Suprapubic skin (tissue), 4 donors: ENCODE measurements at places on chromosomes 5 and 9.

DNA sequence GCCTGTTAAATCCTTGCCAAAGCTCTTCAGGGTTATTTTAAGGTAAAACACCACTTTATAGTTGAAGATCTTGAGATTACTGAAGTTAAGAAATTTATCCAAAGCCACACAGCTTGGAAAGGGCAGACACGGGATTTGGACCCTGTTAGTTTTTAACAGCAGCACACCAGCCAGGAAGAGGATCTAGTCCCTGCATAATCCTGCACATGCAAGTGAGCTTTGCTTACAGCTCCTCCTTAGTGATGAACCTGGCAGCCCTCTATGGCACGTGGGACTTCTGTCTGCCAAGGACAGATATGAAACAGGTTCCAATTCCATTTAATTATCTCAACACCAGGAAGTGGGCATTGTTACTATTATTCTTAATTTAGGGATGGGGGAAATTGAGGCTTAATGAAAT, 108.7 kb downstream of the TRIM32 start:
- DNase-seq: no peak

GRCh38 chr9:91978740-91979414, 28.8 kb upstream of the ROR2 start:
- no peak for DNase-seq

- DNase-seq: no peak
These were observed 127.7 kb downstream of the ZDHHC21 start for GRCh38 chr9:14565352-14566016.

GRCh38 chr9:1366276-1366675, 316.1 kb downstream of the DMRT2 start:
- no peak for DNase-seq

DNA sequence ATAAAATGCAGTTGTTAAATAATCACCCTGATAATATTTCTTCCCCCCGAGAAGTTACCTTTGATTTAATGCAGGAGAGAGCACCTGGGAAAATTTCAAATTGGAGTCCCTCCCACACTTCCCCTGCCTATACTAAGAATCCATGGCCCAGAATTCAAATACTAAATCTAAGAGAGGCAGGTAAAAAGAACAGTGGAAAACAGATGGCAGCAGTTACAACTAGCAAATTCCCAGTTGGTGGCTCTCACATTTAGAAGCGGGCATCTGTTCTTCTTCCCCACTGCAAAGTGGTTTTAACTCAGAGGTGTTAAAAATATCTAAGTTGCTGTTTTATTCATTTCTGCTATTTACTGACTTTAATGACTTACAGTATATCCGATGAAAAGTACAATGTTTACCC, 210.4 kb upstream of the ELAVL2 start:
- DNase-seq: no peak

DNA sequence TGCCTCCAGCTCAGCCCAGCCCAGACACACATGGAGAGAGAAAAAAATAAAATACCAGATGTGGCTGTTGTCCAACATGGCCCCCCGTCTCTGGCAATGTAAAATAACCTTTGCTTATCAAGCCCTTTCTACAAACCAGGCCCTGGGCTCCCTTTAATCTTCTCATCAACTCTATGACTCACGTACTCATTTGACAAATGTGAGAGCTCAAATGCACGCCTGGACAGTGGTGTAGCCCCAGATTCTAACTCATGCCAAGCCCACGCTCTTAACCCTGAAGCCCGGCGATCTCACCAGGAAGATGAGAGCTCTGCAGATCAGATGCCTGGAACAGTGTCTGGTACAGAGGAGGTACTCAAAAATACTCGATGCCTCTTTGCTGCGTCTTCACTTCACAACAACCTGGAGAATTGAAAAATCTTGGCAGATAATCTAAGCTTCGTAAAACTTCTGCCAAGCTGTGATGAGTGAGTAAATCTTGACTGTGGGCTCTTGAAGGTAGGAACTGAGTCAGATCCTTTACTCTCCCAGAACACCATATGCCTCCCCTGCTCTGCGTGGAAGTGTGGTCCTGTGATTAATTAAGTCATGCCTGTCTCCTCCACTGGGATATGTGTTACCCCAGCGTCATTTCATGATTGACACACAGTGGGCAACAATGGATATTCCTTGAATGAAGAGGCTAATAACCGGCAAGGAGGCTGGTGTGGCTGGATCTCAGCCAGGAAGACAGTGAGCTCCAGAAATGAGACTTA, 102.0 kb upstream of the FSTL4 start:
- DNase-seq: peak; percentile 43

DNA sequence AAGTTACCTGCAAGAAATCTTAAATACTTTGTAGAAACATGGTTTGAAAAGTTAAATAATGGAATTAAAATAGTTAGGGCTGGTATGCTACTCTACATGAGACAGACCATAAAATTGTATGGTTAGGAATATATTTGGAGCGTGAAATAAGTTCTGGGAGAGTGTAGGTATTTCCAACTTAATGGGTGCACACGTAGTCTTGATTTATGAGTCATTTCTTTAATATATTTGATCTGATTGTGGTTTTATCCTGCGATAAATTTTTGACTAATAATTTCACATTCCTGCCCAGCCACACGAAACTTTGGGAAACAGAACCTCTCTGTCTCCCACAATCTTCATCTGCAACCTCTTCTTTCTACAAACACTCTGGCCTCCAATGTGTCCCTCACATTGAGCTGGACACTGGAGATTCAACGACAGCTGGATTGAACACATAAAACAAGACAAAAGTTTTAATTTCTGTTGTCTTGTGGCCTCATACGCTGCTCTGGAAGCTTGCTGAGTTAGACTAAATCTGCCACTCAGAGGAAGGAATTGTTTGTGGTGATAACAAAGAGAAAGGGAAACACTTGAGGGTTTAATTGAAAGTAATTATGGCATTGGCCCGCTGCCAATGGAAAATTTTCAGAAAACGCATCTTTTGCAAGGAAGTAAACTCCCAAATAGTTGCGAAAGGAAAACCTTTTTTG, 201.8 kb upstream of the ZNF608 start:
- DNase-seq: no peak

DNA sequence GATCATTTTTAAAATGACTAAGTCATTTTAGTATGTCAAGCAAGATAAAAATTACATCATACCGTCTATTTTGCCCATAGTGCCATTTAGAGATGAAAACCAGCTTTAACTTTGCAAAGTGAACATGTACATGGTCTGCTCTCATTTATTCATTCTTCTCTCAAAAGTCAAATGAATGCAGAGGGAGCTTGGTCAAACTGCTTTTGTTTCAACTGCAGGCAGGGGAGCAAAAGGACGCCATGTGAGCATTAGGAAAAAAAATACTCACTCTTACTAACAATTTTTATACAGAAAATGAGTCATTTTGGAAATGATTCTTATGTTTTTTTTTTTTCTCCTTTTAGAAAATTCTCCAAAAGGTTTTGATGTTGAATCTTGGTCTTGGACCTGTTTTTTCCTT, 15.7 kb downstream of the SCGB3A1 start:
- no peak for DNase-seq

GRCh38 chr9:13879981-13880380, 434.0 kb downstream of the NFIB start:
- DNase-seq: no peak

DNA sequence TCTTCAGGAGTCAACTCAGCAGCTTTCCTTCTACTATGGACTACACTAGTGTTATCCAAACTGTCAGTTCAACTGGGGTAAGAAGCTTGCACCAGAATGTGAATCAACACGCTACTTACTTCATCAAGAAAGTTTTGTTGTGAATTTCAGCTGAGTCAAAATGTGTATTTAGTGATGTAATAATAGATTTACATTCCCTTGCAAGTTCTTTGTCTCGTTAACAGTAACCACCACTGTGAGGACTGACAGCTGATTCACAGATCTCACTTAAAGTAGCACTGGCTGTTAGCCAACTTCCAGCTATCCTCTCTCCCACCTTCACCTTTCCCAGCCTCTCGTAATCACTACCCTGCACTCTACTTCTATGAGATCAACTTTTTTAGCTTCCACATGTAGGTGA, 445.3 kb downstream of the NTRK2 start:
- no peak for DNase-seq
